Small intestine (tissue), 16 donors: ENCODE measurements at places on chromosomes 2 and 18. TPM values are rescaled to one million over a fixed set of nuclear protein-coding genes. Genes with fewer than 3 reads are reported as not detected.

DNA sequence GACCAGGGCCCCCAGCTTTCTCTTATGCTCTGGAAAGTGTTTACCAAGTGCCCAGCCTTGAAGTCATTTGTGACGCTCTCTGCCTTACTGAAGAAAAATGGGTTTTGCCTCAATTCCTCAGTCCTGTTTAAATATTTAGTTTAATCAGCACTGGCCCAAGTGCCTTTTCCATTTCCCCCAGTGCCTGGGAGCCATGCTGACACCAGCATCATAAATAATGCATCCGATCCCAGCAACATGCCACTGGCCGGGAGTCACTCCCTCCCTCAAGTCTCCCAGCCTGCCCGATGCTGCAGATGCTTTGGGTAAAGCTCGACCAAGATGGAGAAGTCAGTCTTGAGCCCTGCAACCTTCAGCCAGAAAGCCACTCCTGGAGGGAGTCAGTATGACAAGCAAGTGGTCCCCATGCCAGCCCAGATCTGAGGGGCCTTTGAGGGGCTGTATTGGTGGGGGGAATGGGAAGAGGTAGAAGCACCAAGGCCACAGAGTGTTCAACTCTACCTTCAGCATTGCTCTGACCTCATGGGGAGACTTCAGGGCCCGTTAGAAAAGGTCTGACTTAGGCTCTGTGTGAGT lies 12.0 kb upstream of the MTA3 start:
- no peaks in the 10 kb centered on the region for H3K27me3 ChIP-seq
- no peaks in the 10 kb centered on the region for H3K36me3 ChIP-seq
- no peaks in the 10 kb centered on the region for H3K4me1 ChIP-seq
- DNase-seq: no peak
- H3K4me3 ChIP-seq: no peak overlapping the region

DNA sequence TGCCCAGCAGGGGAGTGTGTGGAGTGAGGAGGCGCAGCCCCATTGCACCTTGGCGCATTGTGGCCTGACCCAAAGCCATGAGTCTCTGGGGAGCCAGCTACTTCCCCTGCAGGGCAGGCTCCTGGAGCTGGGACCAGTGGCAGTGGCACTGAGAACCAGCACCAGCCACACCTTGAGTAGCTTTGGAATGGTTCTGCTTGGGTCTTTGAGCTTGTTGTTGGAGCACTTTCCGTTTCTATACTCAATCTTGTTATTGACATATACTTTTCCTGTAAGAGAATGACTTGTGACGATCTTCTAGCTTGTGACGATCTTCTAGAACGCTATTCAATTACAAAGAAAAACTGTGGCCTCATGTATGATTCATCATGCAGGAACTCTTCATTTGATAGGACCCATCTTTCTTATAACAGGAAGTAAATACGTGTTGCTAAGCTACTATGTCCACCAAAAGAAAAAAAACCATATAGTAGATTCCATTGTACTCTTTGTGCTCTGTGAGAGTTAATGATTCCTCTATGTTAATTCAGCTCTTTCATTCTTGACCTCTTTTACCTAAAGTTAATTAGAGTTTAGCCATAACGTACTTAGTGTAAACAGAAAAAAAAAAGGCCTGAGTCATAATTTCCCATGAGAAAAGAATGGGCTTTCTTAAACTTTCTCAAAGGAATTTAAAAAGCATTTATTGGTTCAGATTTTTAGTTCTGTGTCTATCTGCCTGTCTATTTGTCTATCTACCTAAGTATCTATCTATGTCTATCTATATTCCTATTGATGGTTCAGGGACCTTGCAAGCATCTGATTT lies 113.1 kb downstream of the GATA6 start:
- no peaks in the 10 kb centered on the region for H3K36me3 ChIP-seq
- peak; percentile 93 for DNase-seq
- H3K27me3 ChIP-seq: no peaks in the 10 kb centered on the region
- H3K27ac ChIP-seq: peak overlapping the region; percentile 80
- H3K4me1 ChIP-seq: peaks cover 3% of the 10 kb centered on the region
- no peak overlapping the region for H3K4me3 ChIP-seq

GRCh38 chr2:727071-727470 lies 49.9 kb upstream of the TMEM18 start:
- H3K4me3 ChIP-seq: no peak overlapping the region
- H3K4me1 ChIP-seq: no peaks in the 10 kb centered on the region
- H3K36me3 ChIP-seq: no peaks in the 10 kb centered on the region
- no peak overlapping the region for H3K27ac ChIP-seq
- DNase-seq: no peak

- no peaks in the 10 kb centered on the region for H3K27me3 ChIP-seq
- H3K27ac ChIP-seq: no peak overlapping the region
- no peak for DNase-seq
These were observed 168.6 kb upstream of the ATP5MC3 start for GRCh38 chr2:175350105-175350504.

The RTP5 gene
- polyA plus RNA-seq: not detected

DNA sequence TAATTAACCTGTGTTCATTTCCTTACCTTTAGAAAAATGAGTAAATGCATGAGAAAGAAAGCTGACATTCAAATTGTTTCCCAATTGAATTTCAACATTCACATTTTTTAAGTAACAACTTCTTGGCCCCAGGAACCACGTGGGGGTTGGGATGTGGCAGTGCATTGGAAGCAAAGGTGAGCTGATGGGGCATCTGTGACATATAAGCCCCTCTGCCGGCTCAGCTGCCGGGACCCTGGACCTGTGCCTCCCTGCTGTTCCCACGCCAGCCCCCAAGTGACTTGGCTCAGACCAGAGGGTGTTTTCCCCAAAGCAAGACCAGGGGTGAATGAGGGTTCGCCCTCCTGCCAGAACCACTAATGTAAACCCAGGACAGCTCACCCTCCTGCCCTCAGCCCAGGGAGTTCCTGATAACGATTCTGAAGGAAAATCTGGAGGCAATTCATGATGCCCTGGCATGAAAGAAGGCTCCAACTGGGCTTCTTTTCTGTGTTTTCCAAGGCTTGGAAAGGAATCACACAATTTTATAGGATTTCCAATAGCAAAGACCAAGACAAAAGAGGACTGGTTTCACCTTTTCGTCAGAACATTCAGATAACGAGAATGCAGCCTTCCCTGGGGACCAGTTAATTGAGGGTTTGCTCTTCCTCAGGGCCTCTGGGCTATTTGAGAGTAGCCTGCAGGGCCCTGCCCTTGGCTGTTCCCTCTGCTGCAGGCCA lies 193.2 kb upstream of the TWIST2 start:
- H3K4me3 ChIP-seq: no peak overlapping the region
- no peak for DNase-seq
- no peaks in the 10 kb centered on the region for H3K4me1 ChIP-seq
- H3K27me3 ChIP-seq: no peaks in the 10 kb centered on the region
- no peaks in the 10 kb centered on the region for H3K36me3 ChIP-seq

The TLX2 gene
- polyA plus RNA-seq: not detected

The TCF23 gene
- polyA plus RNA-seq: 0.03 TPM

- H3K4me1 ChIP-seq: no peaks in the 10 kb centered on the region
- no peak overlapping the region for H3K27ac ChIP-seq
- H3K4me3 ChIP-seq: no peak overlapping the region
- DNase-seq: no peak
- peaks cover 2% of the 10 kb centered on the region for H3K27me3 ChIP-seq
- no peaks in the 10 kb centered on the region for H3K36me3 ChIP-seq
These were observed 536.3 kb upstream of the TNP1 start for GRCh38 chr2:217396165-217396564.

GRCh38 chr2:98896416-98896815 lies 39.6 kb downstream of the CRACDL start:
- no peaks in the 10 kb centered on the region for H3K36me3 ChIP-seq
- no peak for DNase-seq
- H3K27me3 ChIP-seq: no peaks in the 10 kb centered on the region
- H3K4me3 ChIP-seq: no peak overlapping the region

GRCh38 chr2:189210250-189211087 lies 30.9 kb upstream of the COL5A2 start:
- H3K4me1 ChIP-seq: no peaks in the 10 kb centered on the region
- H3K36me3 ChIP-seq: no peaks in the 10 kb centered on the region
- no peak overlapping the region for H3K27ac ChIP-seq
- no peak overlapping the region for H3K4me3 ChIP-seq
- DNase-seq: no peak
- no peaks in the 10 kb centered on the region for H3K27me3 ChIP-seq

- no peak overlapping the region for H3K27ac ChIP-seq
- H3K36me3 ChIP-seq: no peaks in the 10 kb centered on the region
- no peaks in the 10 kb centered on the region for H3K4me1 ChIP-seq
- DNase-seq: no peak
- H3K27me3 ChIP-seq: no peaks in the 10 kb centered on the region
These were observed 5.5 kb downstream of the PDE11A start for GRCh38 chr2:178066890-178067669.

- no peak overlapping the region for H3K4me3 ChIP-seq
- no peak for DNase-seq
- H3K36me3 ChIP-seq: peaks cover 51% of the 10 kb centered on the region
- H3K27ac ChIP-seq: no peak overlapping the region
These were observed 38.2 kb downstream of the SLC66A2 start for GRCh38 chr18:79912994-79913831.

DNA sequence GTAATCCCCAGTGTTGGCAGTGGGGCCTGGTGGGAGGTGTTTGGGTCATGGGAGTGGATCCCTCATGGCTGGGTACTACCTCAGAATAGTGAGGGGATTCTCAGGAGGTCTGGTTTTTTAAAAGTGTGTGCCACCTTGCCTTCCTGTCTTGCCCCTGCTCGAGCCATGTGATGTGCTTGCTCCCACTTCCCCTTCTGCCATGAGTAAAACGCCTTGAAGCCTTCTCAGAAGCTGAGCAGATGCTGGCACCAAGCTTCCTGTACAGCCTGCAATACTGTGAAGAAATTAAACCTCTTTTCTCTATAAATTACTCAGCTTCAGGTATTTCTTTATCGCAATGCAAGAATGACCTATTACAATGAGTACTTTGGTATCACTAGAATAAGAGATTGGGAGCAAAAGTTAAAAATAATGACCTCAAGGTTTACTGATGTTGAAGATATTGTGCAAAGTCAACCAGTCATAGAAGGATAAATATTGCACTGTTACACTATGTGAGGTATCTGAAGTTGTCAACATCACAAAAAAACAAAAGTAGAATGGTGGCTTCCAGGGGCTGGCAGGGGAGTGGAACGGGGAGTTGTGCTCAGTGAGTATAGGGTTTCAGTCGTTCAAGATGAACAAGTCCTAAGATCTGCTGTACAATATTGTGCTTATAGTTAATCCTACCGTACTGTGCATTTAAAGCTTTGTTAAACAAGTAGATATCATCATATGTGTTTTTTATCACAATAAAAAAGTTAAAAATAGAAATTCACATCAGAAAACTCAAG lies 938.3 kb upstream of the CNTNAP5 start:
- no peaks in the 10 kb centered on the region for H3K36me3 ChIP-seq
- H3K27me3 ChIP-seq: no peaks in the 10 kb centered on the region
- DNase-seq: no peak
- no peaks in the 10 kb centered on the region for H3K4me1 ChIP-seq

- no peak for DNase-seq
- no peak overlapping the region for H3K27ac ChIP-seq
- peaks cover under 1% of the 10 kb centered on the region for H3K36me3 ChIP-seq
- H3K4me3 ChIP-seq: no peak overlapping the region
- H3K4me1 ChIP-seq: no peaks in the 10 kb centered on the region
These were observed 40.2 kb downstream of the ZC3H15 start for GRCh38 chr2:186526281-186526680.

GRCh38 chr2:156890529-156891148 lies 366.9 kb upstream of the GALNT5 start:
- H3K27ac ChIP-seq: no peak overlapping the region
- no peak overlapping the region for H3K4me3 ChIP-seq
- no peaks in the 10 kb centered on the region for H3K36me3 ChIP-seq
- H3K4me1 ChIP-seq: no peaks in the 10 kb centered on the region
- no peak for DNase-seq
- H3K27me3 ChIP-seq: no peaks in the 10 kb centered on the region

DNA sequence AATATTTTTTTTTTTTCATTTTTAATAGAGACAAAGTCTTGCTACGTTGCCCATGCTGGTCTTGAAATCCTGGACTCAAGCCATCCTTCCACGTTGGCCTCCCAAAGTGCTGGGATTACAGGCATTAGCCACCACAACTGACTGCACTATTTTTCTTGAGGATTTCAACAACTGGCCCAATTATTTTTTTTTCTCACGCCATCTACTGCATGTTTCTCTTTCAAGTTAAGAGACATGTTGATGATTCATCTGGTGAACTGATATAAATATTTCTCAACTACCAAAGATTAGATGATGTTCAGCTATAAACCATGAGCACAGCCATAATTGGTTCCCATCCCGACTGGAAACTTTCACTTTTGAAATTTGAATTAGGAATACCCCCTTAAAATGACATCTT lies 688.4 kb upstream of the SYT4 start:
- DNase-seq: no peak
- H3K4me3 ChIP-seq: no peak overlapping the region
- no peaks in the 10 kb centered on the region for H3K27me3 ChIP-seq
- no peaks in the 10 kb centered on the region for H3K36me3 ChIP-seq
- no peak overlapping the region for H3K27ac ChIP-seq
- no peaks in the 10 kb centered on the region for H3K4me1 ChIP-seq

The RAB11FIP5 gene
- polyA plus RNA-seq: 5.1 TPM

The HOXD12 gene
- not detected for polyA plus RNA-seq

DNA sequence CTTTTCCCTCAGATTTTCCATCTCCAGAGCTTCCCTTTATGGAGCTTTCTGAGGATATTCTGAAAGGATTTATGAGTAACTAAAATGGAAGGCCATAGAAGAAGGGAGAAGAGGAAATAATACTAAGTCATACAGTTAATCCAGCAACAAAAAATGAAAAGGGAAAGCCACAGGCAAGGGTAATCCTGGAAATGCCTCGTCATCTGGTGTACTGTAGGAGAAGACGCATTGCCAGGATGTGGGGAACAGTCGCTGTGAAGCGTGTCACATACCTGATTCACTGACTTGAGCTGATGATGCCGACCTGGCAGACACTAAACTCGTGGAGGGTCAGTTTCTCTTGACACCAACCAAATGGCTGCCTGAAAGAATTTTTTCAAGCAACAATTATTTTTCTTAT lies 34.7 kb upstream of the ALPP start:
- H3K4me1 ChIP-seq: no peaks in the 10 kb centered on the region
- H3K4me3 ChIP-seq: no peak overlapping the region
- DNase-seq: no peak
- H3K27me3 ChIP-seq: peaks cover under 1% of the 10 kb centered on the region
- H3K27ac ChIP-seq: no peak overlapping the region

The RABL2A gene
- polyA plus RNA-seq: 6.5 TPM

The CEBPZ gene
- polyA plus RNA-seq: 50.7 TPM

The LDLRAD4 gene
- polyA plus RNA-seq: 17.6 TPM

The SPATA3 gene
- not detected for polyA plus RNA-seq
